ENCODE measurements at places on chromosomes 7 and 10.

DNA sequence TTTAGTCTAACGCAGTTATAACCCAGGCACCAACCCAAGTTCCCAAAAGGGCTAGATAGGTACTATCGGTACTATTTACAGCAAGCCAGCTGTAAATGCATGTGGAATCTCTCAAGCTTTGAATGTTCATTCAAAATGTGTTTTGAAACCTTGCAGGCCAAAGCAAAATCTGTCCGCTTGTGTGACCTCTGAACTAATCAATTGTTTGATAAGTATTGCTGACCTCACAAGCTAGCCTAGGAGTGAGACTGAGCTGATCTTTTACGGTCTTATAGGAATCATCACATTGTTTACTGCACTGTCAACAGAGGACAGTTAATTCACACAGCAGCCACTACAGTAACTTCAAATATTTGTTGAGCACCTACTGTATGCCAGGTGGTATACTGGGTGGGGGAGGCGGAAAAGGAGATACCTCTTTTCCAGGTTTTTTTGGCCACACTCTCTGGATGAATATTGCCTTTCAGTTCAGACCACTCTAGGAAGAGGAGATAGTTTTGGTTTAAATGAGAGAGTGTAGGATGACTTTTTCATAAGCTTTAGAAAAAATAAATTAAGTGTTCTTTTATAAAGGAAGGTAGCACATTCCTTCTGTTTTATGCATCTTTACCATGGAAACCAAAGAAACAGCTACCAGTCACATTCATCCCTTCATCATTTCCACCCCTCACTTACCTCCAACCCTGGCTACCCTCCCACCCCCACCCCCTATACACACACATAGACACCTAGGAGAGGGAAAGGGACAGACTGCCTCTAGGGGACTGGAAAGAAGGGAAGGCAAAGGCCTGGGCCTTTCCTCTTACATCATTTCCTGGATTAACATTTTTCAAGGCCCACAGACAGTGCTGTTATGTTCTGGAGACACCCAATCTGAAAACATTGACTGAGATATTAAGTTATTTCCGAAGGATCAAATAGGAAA is 2.4 kb downstream of the PAPSS2 start:
- no peak for DNase-seq

GRCh38 chr10:1572519-1573333 is 164.6 kb downstream of the ADARB2 start:
- DNase-seq = no peak

DNA sequence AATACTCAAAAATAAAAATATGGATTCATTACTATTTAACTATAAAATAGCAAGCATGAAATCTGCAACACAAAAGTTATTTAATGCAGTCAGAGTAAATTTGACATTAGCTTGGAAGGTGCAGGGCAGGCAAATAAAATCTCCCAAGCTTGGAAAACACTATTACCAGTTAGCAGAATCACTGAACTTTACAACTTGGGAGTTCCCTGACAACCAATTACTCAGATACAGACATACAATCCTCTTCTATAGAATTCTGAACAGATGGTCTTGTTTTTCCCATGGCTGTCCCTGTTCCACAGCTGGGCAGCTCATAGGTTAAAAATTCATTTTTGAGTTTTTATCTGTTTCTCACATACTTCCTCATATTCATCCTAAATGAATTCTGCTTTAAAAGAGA is 1002.6 kb downstream of the SORCS3 start:
- DNase-seq = no peak

- DNase-seq = no peak
These were observed 177.4 kb downstream of the ELFN1 start for GRCh38 chr7:1847260-1848001.

- no peak for DNase-seq
These were observed 53.1 kb upstream of the DDC start for GRCh38 chr7:50618281-50618680.

DNA sequence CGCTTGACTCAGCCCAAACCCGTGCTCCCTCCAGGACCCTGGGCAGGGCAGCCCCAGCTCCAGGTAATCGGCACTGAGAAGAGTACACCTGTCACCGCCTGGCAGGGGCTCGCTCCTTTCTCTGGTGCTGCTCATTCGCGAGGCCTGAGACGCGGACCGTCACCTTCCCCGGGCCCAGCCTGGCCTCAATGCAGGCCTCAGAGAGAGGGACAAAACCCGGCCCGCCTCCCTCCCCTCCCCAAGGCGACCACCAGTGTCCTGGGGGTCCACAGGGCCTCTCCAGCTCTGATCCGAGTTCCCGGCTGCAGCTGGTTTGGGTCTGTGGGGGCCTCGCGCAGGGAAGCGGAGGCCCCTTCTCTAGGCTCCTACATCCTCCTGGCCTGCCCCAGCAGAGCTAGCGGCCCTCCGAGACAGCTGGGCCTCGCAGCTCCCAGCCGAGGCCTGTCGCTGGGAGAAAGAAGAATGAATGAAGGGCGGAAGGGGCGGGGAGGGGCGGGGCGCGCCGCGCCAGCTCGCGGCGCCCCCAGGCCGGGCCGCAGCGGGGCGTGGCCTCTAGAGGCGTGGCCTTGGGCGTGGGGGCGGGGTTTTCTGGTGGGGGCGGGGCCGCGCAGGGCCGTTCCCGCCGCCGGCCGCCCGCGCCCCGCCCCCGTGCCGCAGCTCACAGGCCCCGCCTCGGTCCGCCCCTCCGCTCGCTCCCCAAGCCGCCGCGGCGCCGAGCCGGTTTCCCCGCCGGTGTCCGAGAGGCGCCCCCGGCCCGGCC is at the start of gene LIMK1:
Gene LIMK1 (plus strand): TSS at position 688 of the 760 bp plus-strand sequence. CDS start 187 bp downstream, outside the sequence.
- peak; percentile 67 for DNase-seq

GRCh38 chr10:12466704-12467305 is 117.5 kb downstream of the CAMK1D start:
- DNase-seq = no peak

DNA sequence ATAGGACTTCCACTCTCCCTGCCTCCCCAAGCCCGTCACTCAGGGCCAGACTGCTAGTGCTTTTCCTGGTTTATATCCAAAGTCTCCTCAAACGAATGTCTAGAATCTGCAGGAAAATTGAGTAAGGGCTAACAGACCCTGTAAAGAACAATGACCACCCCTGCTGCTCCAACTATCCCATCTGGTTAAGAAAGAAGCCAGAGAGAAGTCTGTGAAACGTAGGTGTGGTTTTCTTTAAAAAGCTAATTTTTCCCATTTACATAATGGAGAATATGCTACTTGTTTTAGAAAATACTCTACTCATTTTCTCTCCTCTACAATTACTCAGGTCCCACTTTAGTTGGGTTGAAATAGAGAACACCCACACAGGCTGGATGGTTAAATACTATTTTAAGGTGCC is 72.5 kb downstream of the FAM13C start:
- DNase-seq = no peak

- DNase-seq = no peak
These were observed 124.8 kb downstream of the TCERG1L start for GRCh38 chr10:131186547-131187253.

All from activated CD8-positive, alpha-beta memory T cell treated with anti-CD3 and anti-CD28 coated beads for 4 hours (primary cell).